T-helper 17 cell (primary cell): ENCODE measurements at places on chromosomes 4 and X.

- no peak for DNase-seq
Measured at GRCh38 chrX:20680998-20681397, 414.3 kb upstream of the RPS6KA3 start.

DNA sequence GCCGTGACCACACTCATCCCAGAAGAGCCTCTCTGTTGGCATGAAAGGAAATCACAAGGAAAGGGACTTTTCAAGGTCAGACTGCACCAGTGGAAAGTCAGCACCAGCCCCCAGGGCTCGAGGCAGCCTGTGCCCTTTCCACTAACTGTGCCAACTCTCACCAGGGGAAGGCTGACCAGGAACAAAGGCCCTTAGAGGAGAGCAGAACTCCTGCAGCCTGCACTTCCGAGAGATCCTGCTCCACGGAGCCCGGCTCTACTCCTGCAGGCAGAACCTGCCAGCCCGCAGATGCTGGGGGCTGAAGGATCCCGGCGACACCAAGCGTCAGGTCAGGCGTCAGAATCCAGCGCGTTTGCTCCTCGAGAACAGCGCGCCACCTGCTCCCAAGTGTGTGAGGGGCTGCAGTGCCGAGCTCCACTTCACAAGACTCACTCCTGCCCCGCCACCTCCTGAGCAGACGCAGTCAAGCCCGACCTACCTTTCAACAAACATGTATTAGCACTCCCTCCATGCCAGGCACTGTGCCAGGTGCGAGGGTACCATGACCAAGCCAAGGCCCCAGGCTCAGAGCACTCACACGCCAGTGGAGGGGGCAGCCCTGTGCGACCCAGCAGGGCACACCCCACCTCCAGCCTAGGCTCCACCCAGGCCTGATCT is 13.6 kb upstream of the HELT start:
- DNase-seq, result no peak

GRCh38 chrX:101803451-101803850 is 128.4 kb downstream of the ZMAT1 start:
- DNase-seq, result no peak

- no peak for DNase-seq
Measured at GRCh38 chrX:153469811-153470410, 465 bp downstream of the HAUS7 start.

- DNase-seq, result no peak
Measured at GRCh38 chrX:72409993-72410392, 104.3 kb upstream of the CITED1 start.

DNA sequence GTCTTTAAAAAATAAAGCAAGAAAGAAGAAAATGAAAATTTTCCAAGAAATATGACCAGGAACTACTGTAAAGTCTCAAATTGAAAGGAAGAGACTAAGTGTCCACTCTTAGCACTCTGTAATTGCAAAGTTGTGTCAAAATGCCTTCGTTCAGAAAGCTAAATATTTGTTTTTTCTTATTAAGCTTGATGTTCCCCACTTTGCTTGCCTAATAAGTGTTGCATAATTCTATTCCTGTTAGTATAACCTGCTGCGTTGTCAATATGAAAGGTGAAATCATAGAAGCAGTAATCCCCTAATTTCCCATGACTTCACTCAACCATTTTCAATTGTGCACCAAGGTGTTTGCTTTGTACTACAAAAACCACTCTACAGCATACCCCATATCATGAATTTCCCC is 442.9 kb upstream of the CTSO start:
- no peak for DNase-seq

GRCh38 chrX:52983321-52984000 is 25.1 kb upstream of the FAM156A start:
- no peak for DNase-seq

- DNase-seq, result no peak
Measured at GRCh38 chr4:91228659-91229058, 1075.1 kb upstream of the GRID2 start.

DNA sequence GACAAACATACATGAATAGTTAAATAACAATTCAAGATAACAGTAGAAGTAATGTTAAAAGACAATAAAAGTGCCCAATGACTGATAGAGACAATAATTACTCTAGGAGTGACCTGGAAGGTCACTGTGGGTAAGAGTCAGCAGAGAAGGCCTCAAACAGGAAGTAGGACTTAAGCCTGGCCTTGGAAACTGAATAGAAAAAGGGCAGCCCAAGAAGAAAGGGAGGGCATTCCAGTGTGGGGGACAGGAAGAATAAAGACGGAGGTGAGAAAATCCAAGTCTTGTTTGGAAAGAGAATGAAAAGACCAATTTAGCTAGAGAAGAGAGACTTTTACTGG is 6.0 kb downstream of the P2RY4 start:
- DNase-seq, result no peak

DNA sequence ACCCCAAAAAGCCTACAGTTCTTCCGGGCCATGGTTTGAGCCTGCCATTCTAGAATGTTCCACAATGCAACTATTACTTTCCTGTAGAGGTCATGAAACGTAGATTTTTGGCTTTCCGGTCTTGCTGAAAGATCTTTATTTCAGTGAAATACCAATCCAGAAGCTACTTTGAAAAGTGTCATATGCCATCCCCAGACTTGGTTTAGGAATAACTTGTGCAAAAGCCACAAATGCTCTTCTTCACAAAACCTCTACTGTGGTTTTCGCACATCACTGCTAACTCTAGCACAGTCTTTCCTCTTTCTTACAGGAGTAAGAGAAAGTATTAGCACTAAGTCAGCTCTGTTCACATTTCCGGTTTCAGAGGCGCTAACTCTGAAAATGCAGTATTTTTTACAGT is 12.7 kb upstream of the CD40LG start:
- DNase-seq, result no peak

- DNase-seq, result no peak
Measured at GRCh38 chrX:112979879-112980278, 139.2 kb upstream of the AMOT start.

DNA sequence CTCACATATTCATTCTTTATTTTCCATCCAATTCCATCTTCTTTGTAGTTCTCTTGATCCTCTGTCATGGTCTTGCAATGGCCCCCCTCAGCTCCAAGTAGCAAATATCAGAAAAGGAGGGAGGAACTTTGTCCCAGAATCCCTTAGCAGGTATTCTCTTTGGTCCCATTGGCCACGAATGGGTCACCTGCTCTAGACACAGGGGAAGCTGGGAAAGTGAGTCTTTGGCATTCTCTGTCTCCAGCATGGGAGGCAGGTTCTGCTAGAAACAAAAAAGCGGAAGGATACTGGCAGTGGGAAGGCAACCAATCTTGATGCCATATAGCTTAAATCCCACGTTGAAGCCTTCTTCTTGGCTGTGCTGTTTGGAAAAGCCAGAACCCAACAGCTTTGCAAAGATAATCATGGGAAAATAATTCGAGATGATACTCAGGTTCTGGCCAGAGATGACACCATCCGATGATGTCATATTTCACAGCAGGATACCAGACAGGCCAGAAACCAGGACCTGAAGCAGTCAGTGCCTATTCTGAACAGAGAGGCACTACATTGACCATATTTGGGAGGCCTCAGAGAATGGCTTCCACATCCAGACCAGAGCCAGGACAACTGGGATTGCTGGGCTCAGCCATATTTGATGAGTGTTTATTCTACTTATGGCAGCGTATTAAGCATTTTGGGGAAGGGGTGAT is 110.4 kb upstream of the ATXN3L start:
- no peak for DNase-seq

- no peak for DNase-seq
Measured at GRCh38 chrX:99663136-99663535, 746.9 kb downstream of the PCDH19 start.

DNA sequence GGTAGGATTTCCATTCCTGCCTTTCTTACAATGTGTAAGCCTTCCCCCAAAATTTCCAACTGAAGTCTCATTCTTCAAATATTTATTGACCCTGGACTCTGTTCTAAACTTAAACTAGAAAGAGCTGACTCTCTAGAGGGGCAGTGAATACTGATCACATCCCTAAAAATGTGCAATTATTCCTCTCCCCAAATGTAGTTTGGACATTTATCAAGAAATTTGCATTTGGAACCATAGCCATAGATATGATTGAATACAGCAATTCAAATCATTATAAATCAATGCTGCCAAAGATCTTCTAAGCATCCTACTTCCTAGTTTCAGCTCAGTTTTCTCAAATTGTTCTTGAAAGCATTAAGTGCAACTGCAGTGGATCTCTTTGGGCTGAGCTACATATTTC is 525.7 kb downstream of the RAB28 start:
- DNase-seq, result no peak

DNA sequence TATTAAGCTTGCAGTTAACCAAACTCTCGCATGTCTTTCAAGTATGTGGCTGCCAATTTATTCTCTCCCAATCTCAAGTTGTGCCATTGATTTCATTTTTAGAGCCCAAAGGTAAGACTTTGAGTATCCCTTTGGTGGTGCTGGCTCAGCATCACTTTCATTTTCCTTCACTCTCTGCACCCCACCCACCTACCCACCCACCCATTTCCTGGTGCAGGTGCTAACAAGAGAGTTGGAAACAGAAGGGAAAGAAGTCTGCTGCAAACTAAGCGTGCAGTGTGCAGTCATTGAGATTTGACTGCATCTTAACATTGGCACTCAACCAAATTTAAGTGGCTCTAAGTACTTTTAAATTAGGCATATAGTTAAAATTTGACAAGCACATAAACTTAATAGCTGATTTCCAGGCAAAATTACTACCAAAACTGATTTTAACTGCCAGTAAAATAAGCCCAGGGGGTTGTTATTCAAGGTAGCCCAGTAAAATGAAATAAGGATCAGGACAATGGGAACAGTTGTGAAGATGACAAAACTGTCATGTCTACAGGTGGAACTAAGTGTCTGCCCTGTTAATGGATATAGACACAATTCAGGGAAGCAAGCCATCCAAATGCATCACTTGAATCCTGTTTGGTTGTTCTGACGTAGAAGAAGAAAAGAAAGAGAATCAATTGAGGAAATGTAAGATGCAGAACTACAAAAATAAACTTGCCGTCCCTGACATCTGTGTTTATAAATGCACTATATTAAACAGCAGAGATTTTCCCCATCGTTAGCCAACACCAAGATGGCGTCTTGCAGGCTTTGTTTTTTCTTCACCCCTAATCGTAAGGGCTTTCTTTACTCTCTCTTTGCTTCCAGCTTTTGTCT is 184.2 kb downstream of the KDR start:
- no peak for DNase-seq

DNA sequence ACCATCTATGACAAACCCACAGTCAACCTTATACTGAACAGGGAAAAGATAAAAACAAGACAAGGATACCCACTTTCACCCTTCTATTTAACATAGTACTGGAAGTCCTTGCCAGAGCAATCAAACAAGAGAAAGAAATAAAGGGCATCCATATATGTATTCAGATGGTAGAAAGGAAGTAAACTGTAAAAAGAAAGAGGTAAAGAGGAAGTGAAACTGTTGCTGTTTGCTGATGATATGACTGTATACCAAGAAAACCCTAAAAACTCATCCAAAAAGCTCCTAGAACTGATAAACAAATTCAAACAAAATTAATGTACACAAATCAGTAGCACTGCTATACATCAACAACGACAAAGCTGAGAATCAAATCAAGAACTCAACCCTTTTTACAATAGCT is 538.7 kb upstream of the PABPC4L start:
- DNase-seq, result no peak

DNA sequence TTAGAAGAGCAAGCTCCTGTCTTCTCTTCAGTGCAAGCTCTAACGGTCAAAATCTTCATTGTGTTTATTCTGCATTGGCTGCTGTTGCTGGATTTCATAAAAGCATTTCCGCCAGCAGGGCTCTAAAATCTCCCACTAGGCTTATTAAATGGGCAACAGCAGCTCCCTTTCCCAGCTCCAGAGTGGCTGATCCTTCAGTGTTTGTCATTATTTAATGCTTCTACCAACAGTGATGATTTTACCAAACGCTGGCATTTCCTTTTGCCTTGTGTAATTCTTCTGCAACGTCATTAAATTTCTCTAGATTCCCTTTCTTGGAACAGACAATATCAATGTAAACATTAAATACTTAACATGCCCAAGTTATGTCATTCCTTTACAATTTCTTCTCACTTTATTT is 20.1 kb downstream of the SLC7A11 start:
- no peak for DNase-seq

- DNase-seq, result no peak
Measured at GRCh38 chrX:36581030-36581429, 427.1 kb upstream of the FAM47C start.

DNA sequence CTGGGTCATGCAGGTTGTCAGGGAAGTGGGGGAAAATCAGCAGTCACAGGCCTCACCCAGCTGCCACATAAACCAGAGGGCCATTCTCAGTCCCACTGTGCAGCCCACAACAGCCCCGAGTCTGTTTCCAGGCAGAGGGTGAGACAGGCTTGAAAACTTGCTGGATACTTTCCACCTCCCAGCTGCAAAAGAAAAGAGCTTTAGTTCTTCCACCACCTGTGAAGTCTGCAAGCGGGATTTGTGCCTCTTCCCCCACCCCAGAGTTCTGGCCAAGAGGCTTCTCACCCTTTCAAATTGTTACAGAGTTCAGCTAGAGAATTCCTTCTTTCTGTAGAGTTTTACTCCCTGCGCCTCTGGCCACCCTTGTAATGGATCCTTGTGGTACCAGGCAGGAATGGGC is 115.5 kb upstream of the ZDHHC15 start:
- no peak for DNase-seq

- no peak for DNase-seq
Measured at GRCh38 chr4:27930291-27930690, 1069.7 kb downstream of the STIM2 start.

DNA sequence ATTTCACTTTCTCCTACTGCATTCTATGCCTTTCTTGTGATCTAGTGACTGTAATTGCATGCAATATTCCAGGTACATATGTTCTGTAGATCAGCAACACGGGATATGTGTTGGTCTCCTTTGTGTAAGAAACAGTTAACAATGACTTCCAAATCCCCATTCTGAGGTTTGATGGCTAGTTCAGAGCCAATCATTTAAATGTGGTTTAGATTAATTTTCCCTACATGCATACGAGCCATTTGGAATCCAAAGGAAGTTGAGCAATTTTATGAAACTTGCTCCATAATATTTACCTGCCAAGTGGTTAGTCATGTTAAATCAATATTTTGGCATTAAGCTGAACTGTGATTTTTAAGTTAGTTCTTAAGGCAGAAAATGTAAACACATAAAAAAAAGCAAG is 172.8 kb upstream of the DCAF12L2 start:
- DNase-seq, result no peak

GRCh38 chrX:23372220-23372902 is 37.7 kb downstream of the PTCHD1 start:
- no peak for DNase-seq

- DNase-seq, result no peak
Measured at GRCh38 chrX:91079342-91080114, 355.1 kb upstream of the PABPC5 start.

DNA sequence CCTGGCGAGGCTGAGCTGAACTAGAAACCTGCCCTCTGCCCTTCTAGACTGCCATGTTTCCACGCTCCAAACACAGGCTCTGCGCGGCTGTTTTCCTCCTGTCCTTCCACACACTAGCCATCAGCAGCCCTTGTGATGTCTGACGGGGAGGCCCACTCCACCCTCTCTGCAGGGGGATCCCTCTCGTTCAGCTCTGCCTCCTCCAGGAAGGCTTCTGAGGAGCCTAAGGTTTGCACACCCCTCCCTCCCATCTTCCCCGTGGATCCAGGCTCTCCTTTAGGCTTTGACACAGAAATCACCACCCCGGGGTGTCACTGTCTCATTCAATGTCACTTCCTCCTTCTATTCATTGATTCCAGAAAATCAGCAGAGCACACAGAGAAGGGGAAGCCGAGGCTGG is 38.6 kb upstream of the CRMP1 start:
- no peak for DNase-seq
